ENCODE measurements at places on chromosomes 1 and 21.
A peak's percentile ranks its signal among the peaks of the same experiment; 100 is the strongest.

GRCh38 chr1:148318123-148318903 is 164.8 kb downstream of the PPIAL4G start:
- DNase-seq, result peak; percentile 45

GRCh38 chr1:115630342-115630741 is 11.4 kb upstream of the VANGL1 start:
- no peak for DNase-seq

DNA sequence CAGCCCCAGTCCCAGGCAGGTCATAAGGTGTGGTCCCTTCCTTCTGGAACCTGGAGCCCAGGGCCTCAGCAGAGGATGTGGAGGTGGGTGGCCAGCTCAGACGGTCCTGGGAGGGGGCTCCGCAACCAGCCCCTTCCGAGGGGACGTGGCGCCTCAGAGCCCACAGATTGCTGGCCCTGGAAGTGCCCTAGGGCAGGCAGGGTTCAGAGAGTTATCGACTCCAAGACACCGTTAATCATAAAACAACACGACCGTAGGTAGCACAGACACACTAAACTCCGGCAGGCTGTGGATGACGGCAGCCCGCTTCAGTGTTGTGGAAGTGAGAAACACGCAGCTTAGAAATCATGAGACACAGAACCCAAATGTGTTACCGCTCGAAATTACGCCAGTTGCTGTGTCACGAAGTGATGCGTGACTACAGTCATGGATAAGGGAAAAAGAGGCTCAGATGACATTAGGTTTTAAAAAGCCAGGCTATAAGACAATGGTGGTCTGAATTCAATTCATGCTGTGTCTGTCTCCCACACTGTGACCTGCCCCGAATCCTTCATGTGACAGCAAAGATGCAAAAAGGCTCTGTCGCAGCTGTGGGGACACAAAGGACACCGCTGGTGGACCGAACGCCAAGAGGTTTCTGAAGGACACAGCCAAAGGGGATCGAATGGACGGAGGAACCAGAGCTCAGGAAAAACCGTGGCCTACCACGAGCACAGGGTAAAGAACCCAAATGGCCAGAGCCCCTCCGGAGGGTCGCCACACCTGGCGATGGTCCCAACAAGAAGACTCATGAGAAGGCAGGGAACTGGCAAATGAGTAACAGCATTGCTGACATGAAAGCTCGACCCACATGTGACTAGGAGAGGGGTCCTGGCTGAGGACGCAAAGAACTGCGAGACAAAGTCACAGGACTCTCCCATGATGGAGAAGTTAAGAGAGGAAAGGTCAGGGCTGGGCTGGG is 1.7 kb upstream of the SUMO3 start:
- DNase-seq, result no peak

DNA sequence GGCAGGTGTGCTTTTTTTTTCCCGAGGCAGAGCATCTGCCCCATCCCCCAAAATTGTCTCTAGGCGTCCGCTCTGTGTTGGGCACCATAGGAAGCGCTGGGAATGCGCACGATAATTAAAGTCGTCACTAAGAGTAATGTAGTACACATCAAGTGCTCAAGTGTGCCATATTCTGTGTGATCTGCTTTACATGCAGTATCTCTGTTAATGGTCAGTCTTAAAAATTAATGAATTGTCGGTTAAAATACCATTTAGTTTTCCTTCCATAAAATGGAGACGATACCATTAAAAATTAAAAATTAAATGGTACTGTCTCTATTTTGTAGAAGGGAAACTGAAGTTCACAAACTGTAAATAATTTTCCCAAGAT is 544 bp upstream of the CCT8 start:
- DNase-seq, result no peak

DNA sequence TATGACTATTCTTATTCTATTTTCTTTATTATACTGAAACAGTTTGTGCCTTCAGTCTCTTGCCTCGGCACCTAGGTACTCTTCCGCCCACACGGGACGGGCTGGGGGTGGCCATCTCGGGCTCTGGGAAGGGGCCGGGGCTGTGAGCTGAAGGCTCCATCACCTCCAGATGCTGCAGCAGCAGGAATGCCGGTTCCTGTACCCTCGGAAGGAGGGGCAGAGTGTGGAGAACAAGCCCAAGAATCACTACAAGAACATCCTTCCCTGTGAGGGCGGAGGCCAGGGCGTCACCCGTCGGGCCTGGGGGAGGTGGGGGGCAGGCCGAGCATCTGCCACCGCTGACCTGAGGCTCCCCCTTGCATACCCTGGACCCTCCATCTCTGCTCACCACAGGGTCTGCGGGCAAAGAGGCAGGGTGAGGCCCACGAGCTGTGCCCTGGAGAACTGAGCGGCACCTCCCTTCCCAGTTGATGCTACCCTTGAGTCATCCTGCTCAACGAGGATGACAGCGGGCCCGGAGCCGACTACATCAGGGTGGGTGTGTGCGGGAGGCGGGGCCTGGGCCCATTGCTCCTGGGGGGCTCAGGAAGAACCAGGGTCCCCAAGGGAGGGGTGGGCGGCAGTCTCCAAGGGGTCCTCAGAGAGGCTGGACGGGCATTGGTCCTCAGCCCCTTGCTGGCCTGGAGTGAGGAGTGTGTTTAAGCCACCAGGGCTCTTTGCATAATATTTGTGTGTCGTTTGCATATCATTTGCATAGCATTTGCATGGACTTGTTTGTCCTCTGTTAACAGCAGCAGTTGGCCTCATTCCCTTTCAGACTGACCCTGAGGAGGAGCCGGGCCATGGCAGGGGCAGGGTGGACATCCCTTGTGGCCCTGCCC is 7.5 kb downstream of the RNF223 start:
- no peak for DNase-seq

DNA sequence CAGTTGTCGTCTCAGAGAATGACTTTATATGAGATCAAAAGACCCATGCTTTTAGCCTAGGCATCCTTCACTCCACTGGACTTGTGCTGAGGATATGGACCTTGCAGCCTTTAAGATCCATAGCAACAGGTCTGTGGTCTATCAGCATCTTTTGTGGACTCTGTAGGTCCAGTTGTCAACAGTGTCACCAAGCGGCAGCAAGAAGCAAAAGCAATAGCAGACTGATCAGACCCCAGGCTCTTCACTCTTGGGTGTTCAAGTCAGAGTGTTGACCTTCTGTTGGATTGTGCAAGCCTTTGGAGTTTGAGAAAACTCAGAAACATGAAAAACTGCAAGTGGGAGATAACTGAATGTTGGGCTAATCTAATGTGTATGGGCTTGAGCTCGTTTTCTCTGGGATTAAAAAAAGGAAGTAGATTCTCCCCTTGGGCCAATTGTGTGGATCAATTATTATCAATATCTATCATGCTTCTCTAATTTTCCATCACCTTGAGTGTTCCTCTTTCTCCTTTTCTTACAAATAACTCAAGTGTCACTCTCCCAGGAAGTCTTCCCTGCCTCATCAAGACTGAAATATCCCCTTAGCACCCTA is 144.2 kb downstream of the LYPLAL1 start:
- no peak for DNase-seq

GRCh38 chr1:220307607-220308006 is 35.4 kb upstream of the RAB3GAP2 start:
- DNase-seq, result no peak

DNA sequence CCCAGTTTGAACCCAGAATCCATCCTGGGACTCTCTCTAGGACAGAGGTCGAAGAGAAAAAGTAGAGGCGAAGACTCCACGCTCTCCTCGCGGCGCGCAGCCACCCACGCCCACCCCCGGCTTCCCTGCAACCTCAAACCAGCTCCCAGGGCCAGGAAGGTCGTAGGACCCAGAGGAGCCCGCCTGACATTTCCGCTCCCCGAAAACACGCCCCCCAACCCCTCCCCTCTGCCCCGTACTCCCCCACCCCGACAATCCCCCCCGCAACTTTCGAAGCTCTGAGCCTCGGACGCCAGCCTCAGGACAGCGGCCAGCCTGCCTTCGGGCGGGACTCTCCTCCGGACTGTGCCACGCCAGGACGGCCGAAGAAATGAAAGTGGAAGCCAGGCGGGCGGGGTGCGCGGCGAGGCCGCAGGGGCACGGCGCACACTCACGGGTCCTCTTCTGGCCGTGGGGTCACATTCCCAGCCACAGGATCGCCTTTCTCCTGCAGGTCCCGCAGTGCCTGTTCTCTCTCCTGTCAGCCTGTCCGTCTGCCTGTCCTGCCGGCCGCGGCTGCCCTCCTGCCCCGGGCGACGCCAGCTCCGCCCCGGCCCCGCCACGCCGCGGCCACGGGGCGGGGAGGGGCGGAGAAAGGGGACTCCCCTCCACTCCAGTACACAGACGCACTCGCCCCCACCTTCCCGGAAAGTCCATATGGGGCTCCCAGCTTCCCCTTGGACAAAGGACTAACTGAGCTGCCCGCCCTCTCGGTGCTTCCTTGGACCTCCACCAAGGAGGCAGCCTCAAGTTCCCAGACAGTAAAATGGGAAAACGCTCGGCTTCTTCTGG is at the start of gene MOB3C:
Gene MOB3C (minus strand): TSS at position 535 of the 831 bp plus-strand sequence. CDS start 3,490 bp downstream, outside the sequence.
- DNase-seq, result peak; percentile 59

DNA sequence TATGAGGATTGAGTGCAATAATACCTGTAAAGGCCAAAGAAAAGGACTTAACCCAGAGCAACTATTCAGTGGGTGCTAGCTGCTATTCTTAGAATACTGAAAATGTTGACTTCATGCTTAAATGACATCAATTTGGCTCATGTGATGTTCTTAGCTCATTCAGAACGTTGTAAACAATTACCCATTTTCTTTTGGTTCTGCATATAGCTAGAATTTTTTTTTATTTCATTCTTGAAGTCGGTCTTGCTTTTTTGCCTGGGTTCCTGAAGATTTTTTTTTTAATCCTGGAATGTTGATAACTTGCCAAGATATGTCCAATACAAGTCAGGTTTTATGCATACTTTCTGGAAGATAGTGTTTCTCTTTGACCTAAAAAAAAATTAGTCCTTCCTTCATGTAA is 772.0 kb downstream of the LTN1 start:
- DNase-seq, result no peak

DNA sequence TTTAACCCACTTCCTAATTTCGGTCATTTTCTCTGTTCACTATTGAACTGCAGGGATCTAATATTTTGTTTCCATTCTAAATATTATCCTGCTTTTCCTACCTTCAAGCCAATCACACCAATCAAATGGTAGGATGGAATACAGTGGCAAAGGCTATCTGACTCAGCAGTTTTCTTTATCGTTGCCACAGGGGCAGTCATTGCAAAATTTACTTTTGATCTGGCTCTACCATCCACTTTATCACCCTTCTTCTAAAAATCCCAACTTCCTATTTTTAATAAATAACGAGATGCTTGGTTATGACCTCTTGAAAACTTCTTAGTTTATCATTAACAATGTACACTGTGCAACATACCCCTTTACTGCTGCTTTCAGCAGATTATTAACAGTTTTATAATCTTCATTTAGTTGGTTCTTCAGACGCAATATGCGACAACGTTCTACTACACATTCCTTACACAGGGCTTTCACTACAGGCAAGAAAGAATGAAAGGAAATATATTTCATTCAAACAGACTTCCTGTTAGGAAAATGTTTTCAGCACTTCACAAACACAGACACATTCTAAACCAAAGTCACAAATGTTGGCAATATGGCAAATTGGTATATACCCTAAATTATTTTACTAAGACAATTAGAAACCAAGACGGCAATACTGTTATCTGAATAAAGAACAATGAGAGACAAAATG is 52.3 kb upstream of the RAP1GAP start:
- DNase-seq, result no peak
